ENCODE measurements at places on chromosomes 4 and X.

DNA sequence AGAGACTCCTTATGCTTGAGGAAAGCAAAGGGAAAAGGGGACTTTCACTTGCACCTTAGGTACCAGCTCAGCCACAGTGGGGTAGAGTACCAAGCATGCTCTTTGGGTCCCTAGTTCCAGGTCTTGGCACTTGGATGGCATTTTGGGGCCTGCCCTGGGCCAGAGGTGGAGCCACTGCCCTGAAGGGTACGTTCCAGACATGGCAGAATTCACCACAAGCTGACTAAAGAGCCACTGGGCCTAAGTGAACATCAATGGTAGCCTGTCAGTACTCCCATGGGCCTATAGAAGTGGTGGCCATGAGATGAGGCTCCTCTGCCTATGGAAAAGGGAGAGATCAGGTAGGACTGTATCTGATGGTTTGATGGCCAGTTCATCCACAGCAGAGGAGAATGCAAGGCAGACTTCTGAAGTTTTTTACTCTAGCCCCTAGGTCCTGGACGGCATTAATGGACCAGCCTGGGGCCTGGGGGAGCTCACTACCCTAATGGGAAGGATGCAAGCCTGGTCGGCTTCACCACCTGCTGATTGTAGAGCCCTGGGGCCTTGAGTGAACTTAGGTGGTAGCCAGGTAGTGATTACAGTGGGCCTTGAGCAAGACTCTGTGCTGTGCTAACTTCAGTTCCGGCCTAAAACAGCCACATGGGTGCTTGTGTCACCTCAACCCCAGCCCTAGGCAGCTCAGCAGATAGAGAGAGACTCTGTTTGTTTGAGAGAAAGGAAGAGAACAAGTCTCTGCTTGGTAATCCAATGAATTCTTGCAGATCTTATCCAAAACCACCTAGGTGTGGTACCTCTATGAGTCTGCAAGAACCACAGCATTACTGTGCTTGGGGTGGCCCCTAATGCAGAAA lies 19.8 kb upstream of the HSFX4 start:
- no peak for DNase-seq

- no peak for DNase-seq
These were observed 26.1 kb downstream of the OTOP1 start for GRCh38 chr4:4200624-4201023.

- DNase-seq, result no peak
These were observed 97.0 kb downstream of the NBDY start for GRCh38 chrX:56826020-56826419.

DNA sequence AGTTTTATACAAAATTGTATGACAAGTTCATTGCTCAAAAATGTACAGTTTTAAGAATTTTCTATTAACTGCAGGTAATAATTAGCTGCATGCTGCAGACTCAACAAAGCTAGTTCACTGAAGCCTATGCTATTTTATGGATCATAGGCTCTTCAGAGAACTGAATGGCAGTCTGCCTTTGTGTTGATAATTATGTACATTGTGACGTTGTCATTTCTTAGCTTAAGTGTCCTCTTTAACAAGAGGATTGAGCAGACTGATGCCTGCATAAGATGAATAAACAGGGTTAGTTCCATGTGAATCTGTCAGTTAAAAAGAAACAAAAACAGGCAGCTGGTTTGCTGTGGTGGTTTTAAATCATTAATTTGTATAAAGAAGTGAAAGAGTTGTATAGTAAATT lies 131.0 kb downstream of the TET2 start:
- DNase-seq, result no peak

- no peak for DNase-seq
These were observed 73.0 kb downstream of the FAT4 start for GRCh38 chr4:125387770-125388169.

- DNase-seq, result no peak
These were observed 530.8 kb downstream of the GRXCR1 start for GRCh38 chr4:43423276-43423675.

DNA sequence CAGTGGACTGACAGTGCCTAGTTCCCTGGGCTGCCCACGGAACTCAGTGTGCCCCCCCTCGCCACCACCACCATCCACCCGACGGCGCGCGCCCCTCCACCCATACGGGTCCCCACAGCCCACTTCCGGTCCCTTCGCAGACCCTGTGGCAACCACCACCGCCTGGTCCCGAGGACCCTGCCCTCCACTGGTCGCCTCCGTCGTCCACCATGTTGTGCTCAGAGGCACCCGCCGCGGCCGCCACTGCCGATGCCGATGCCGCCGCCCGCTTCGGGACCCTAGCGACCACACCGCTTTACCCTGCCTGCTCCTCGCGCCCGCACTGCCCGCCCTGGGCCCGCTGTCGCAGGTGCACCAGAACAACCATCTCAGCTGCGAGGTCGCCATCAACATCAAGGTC lies 66.5 kb upstream of the LANCL3 start:
- no peak for DNase-seq
